Lower leg skin (tissue), 4 donors: ENCODE measurements at places on chromosomes 7 and 10.
A peak's percentile ranks its signal among the peaks of the same experiment; 100 is the strongest.

DNA sequence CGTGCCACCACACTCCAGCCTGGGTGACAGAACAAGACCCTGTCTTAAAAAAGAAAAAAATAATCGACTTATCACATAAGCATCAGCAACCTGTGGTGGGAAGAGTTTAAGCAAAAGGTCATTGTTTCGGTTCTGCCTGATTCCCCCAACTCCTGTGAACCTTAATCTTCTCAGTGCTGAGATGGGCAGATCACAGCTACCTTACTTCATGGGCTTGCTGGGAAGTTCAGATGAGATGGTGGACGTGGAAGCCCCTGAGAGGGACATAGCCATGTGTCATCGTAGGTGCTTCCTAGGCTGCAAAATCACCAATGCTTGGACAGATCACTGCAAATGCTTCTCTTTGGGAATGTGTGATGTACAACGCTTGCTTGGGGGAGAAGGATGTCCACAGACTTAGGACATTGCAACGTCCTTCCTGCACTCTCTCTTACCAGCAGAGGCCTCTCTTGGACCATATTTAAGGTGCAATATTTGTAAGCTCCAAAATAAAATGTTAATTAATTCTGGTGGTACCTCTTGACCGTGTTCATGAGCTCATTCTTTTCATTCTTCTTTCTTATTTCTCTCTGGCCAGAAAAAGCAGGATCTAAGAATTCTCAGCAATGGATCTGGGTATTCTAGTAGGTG lies 8.6 kb downstream of the GJD4 start:
- DNase-seq, result no peak

DNA sequence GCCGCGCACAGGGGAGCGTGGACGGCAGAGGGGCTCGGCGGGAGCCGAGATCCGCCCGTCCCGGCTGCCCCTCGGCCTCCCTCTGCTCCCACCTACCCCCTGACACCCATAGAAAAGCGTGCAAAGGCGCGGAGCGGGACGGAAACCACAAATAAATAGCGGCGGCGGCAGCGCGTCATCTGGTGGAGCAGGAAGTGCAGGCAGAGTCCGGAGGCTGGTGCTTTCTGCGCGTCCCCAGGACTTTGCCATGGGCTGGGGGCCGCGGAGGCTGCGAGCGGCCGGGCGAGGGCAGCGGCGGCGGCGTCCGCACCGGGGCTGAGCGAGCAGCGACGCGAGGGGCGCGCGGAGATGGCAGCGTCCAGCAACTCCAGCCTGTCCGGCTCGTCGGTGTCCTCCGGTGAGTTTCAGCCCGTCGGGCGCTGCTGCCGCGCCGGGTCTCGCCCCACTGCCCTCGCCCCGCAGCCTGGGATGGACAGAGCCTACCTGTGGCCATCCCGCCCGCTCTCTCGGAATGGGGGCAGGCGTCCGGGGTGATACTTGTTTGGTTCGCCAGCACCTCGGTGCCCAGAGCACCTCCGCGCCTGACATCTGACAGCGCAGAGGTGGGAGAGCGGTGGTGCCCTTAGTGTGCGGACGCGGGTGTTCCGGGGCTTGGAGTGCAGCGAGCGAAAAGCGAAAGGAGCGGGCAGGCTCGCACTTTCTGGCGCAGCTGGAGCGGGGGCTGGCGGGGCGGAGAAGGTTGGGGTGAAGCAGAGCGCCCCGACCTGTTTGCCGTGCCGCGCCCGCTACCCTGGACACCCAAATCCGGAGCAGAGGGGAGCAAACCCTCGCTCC lies at the start of gene CHN2:
TSS of gene CHN2 (plus strand) at position 182 of the 834 bp plus-strand sequence.
- peak; percentile 53 for DNase-seq

DNA sequence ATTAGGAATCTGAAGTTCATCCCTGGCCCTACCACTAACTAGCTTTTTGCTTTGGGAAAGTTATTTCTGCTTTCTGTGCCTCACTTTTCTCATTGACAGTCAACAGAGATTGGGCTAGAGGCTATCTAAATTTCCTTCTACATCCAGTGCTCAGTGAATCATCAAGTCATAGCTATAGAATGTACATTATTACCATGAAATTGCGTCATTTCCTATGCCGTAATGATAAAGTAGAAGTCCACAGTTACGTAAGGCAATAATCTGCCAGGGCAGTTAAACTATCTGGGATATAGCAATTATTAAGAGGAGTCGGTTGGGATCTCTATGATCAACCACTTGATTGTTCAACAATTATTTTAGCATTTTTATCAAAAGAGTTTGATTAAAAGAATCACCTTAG lies 64.4 kb downstream of the ITGB8 start:
- DNase-seq, result no peak

- DNase-seq, result peak; percentile 92
These were observed 677 bp downstream of the TSPAN14 start for GRCh38 chr10:80454513-80455460.

DNA sequence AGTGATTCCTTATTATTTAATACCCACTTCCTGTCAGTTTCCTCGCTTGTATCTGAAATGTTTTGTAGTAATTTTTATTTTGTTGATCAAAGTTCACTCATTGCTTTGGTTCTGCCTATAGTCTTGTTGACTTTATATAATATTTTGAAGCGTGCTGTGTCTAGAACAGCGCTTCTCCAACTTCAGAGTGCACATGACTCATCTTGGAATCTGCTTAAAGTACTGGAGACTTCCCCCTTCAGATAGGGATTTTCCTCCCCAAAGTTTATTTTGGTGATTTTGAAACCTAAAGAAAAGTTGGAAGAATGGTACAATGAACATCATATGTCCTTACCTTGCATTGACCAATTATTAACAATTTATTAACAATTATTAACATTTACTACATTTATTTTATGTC lies 5.8 kb downstream of the COMTD1 start:
- DNase-seq, result no peak

DNA sequence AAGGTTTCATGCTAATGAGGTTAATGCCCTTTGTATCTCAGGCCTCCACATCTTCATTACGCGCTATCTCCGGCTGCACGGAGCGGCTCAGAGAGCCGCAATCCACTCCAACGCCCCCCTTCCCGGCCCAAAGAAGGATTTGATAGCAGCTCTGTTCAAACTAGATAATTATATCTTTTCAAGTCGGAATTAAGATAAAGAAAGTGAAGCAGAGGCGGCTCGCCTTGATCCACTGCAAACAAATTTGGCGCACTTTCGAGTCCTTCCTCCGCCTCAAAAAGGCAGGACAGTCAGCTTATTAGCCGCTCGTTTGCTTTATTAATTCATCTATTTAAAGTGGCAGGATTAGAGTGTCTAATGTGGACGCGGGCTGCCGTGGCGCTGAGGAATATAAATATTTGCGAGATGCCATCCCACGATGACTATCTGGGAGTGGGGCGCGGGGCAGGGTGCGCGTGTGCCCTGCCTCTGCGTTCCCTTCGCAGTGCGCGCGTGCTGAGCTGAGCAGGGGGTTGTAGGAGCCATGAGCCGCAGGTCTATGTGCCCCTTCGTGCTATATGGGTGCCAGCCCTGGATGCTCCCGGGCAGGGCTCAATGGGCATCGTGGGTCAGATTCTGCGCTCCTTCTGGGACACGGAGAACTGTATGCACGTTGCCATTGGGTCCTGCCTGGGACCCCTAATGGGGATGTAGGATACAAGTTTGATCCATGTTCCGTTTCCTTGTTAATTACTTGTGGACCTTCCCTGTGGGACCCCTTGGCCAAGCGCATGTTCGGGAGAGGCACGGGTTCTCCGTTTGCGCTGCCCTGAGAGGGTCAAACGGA lies 9.0 kb downstream of the EMX2 start:
- no peak for DNase-seq

DNA sequence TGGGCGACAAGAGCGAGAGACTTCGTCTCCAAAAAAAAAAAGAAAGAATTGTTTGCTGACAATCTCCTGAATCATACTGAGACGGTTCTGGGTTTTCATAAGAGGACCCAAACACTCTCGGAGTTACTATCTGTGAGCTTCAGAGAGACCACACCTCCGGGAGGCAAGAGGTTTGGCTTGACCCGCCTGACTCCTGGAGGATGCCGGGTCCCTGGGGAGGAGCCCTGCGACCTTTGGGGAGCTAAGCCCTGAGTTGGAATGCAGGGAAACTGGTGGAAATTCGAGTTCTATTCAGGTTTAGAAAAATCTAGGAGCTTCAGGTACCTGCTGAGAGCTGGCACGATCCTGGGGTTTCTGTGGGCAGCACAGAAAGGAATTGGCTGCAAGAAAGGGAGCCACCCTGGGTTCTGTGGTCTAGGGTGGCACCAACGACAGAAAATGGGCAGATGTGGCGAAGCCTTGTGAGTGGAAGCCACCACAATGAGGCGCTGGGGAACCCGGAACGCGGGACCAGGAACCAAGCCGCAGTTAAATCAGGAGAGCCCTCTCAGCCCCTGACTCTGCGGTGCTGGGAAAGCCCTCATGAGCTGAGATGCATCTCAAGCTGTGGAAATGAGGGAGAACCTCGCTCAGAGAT lies 21.9 kb upstream of the GATAD1 start:
- no peak for DNase-seq

GRCh38 chr10:4532467-4532866 lies 293.5 kb upstream of the AKR1E2 start:
- DNase-seq, result no peak

DNA sequence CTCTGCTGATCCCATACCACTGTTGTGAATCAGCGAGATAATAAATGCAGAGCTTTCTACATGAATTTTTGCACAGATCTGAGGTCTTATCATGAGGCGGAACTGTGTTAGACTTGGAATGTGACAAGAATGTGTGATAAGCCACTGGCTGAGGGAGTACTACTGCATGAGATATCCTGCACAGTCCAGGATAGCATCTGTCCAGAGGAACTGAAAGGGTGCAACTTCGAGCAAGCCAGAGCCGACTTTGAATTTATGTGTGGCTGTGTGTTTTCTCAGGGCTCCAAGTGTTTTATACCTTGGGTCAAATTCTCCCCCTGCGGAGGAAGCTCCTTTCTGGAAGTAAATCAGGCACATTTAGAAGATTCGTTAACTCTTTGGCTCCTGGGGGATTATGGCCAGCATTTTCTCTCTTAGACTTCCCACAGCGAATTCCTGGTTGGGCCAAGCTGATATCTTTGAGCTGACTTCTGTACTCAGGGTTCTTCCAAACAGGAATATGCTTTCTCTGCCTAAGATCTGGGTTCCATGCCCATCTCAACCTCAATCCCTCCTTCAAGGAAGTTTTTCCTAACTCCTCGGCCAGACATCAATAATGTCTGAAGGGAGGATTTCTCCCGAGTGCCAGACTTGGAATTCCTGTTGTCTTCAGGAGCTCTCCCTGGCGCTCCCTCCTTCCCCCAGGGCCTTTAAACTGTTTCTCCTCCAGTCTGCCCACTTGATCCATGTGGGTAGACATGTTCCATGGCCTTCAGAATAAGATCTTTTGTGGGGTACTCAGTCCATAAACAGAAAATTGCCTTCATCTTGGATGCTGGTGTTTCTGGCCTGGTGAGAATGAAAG lies 2.5 kb upstream of the MEST start:
- no peak for DNase-seq

- DNase-seq, result no peak
These were observed 31.3 kb downstream of the FAM204A start for GRCh38 chr10:118310822-118311221.

GRCh38 chr10:21363731-21364104 lies 161.8 kb downstream of the SKIDA1 start:
- no peak for DNase-seq

DNA sequence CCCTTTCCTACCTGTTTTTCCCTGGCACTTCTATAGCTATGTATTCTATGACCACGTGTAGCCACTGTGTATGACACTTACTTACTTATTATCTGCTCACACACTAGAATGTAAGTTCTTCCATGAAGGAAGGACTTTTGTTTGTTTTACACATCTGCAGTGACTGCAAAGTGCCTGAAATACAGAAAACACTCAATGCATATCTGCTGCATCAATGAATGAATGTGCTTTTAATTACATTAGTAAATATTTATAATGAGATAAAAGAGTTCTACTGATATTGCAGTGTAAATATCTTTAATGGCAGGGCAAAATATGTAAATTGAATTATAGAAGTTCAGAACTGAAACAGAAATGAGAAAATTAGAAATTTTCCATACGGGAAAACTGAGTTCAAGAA lies 43.5 kb upstream of the CDC14C start:
- DNase-seq, result no peak

GRCh38 chr7:33421429-33421828 lies 292.1 kb downstream of the BBS9 start:
- no peak for DNase-seq

DNA sequence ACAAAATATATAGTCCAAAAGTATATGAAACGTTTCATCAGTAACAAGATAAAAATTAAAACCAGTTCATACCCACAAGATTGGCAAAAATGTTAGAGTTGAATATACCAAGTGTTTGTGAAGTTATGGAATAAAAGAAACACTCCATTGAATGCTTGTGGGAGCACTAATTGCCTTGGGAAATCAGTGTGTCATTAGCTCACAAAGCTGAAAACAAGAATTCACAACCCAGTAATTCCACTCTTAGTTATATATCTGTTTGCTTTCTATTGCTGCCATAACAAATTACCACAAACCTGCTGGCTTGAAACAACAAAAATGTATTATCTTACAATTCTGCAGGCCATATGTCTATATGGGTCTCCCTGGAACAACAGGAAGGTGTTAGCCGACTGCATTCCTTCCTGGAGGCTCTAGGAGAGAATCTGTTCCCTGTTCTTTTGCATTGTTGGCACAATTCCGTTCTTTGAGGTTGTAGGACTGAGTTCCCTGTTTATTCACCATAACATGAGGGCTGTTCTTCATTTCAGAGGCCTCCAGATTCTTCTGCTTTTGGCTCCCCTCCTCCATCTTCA lies 45.7 kb downstream of the SEM1 start:
- no peak for DNase-seq

GRCh38 chr10:119408969-119409371 lies 133.5 kb downstream of the RGS10 start:
- DNase-seq, result no peak

GRCh38 chr7:64951250-64951848 lies 39.5 kb downstream of the ZNF117 start:
- DNase-seq, result no peak

GRCh38 chr10:110919971-110920881 lies 822 bp downstream of the SHOC2 start:
- DNase-seq, result peak; percentile 88

DNA sequence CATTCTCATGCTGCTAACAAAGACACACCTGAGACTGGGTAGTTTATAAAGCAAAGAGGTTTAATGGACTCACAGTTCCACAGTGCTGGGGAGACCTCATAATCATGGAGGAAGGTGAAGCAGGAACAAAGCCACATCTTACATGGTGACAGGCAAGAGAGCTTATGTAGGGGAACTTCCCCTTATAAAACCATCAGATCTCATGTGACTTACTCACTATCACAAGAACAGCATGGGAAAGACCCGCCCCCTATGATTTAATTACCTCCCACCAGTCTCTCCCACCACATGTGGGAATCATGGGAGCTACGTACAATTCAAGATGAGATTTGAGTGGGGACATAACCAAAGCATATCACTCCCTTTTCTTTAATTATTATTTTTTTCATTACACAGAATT lies 16.6 kb downstream of the COL28A1 start:
- no peak for DNase-seq
